ENCODE measurements at places on chromosomes 1 and 21.

DNA sequence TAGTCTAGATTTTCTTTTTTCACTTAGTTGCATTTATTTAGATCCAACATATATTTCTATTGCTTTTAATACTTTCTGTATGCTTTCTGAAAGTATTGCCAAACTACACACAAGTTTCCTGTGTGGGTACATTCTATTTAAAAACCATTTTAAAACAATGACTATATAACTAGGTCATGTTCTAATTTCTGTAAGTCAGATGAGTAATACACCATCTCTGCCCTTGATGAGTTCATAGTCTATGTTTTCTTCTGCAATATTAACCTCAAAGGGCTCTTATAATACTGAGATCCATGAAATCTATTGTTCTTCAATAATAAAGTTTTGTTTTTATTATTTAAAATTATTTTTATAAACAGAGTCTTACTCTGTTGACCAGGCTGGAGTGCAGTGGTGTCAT is 68.3 kb downstream of the RNASEL start:
- no peak for DNase-seq

GRCh38 chr1:50522691-50523342 is 99.6 kb upstream of the DMRTA2 start:
- no peak for DNase-seq

DNA sequence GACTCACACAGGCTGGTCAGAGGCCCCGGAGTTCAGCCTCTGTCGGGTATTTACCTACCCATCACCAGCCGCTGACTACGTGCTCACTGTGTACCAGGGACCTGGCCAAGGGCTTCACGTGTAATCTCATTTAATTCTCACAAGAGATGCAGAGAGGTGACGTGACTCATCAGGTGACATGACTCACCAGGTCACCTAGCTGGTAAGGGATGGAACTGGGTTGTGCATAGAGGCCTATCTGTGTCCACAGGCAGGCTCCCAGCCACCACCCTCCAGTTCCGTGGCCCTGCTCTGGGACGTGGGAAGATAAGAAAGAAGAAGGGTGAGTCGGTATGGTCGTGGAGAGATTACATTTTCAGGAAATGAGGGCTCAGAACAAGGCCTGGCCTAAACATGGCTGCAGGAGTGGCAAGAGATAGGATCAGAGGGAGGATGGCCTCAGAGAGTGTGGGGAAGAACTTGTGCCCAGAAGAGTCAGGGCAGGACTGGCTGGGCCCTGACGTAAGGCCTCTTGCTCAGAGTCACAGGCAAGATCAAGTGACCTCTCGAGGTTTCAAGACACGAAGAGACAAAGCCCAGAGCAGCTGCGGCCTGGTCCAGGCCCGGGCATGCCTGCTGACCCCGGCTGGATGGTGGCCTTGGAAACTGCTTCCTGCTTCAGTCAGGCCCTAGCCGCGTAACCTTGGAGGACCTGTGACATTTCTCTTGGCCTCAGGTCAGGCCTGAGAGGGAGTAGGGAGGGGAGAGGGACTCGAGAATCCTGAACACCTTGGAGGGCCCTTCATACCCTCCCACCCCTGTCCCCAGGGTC is 52.7 kb upstream of the WASF2 start:
- no peak for DNase-seq

GRCh38 chr1:27408151-27408550 is 15.7 kb downstream of the GPR3 start:
- no peak for DNase-seq

DNA sequence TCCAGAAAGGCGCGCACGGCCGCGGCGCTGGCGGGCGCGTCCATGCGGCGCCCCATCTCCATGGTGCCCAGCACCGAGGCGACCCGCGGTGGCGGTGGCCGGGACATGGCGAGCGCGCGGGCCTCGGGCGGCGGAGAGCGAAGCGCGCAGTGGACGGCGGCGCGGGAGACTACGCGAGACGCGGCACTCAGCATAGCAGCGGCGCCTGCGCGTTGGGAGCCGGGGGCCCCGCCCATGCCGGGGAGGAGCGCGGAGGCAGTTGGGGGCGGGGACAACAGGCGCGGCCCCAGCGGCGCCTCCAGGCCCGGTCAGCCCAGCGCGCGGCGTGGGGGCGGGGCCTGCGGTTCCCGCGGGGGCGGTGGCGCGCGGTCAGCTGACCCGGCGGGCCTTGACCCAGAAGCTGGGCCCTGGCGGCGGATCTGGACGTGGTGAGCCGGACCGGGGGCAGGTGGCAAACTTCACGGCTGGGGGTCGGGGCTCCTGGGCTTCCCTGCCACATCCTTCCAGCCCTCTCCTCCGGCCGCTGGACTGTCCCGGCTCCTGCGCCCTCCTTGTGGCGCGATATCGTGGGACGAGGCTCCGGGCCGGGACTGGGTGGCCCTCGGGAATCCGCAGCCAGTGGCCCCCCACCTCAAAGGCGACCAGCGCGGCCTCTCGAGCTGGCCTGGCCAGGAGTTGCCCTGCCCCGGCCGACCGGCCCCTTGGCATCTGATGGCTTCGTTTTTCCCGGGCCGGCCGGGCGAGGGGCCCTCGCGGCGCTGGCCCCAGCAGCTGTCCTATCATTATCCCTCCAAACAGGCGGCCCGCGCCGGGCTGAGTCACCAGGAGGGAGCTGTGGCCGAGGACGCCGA is at the start of the genes AKR7A2 and SLC66A1:
TSS of gene AKR7A2 (minus strand) at position 214 of the 851 bp plus-strand sequence. CDS start at position 194, 20 bp downstream.
TSS of gene SLC66A1 (plus strand) at position 396 of the 851 bp plus-strand sequence. CDS start 5,352 bp downstream, outside the sequence.
- peak; percentile 87 for DNase-seq

DNA sequence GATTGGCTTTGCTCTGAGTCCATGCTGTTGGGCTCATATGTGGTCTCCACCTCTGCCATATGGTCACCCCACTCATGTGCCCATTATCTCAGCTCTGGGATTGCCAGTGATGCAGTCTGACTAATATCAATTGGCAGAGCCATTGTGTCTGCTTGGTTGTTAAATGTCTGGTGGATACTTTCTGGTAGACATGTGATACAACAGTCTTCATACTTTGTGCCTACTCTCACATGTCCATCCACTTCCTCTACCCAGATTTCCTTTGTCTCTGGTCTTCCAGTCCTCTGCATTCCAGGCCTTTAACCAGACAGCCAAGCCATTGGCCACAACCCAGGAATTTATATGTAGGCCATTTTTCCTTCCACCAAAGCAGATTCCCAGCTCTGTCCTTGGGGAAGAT is 30.8 kb upstream of the DIPK1A start:
- no peak for DNase-seq

- no peak for DNase-seq
These were observed 55.0 kb downstream of the S1PR1 start for GRCh38 chr1:101291562-101292380.

- no peak for DNase-seq
These were observed 9.5 kb downstream of the SLC45A3 start for GRCh38 chr1:205670611-205671430.

DNA sequence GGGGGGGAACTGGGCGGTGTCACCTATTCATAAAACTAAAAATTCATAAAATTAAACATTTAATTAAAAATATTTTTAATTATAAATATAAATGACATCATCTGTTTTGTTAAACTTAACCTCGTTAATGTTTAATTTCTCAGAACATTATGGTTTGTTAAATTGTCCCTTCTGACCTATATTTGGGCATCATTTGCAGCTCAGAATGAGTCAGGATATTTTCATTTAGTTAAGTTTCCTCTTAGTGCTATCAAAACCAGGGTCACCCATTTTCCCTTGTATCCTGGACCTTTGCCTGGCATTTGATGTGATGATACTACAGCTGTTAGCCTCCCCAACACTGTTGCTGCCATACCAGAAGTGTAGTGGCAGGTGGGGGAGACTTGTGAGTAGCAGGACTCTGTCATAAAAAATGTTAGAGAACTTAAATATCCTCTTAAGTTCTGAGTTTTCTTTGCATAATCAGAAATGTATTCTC is 30.3 kb downstream of the TSNAX start:
- no peak for DNase-seq

DNA sequence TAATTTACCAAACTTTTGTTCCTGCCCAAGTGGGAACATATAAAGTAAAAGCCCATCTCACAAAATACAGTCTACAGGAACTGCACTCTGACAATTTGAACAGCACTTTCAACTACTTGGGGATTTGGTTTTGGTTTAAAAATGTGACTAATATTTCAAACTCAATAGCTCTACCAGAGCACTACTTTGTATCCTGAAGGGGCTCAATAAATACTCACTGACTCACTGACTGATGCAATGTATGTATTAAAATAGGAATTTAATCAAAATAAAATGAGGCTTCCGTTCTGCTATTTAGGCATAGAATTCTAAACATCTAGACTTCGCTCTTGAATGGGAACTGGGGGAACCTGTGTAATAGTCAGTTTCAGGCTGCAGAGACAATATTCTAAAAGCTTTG is 21.9 kb downstream of the EFCAB14 start:
- DNase-seq, result no peak

All from stimulated activated CD8-positive, alpha-beta memory T cell treated with anti-CD3 and anti-CD28 coated beads, Interleukin-2, amount 100 ng/mL, for 1 hour (primary cell).